ENCODE measurements at places on chromosomes 1 and 21. TPM values are rescaled to one million over a fixed set of nuclear protein-coding genes. Genes with fewer than 3 reads are reported as not detected.

DNA sequence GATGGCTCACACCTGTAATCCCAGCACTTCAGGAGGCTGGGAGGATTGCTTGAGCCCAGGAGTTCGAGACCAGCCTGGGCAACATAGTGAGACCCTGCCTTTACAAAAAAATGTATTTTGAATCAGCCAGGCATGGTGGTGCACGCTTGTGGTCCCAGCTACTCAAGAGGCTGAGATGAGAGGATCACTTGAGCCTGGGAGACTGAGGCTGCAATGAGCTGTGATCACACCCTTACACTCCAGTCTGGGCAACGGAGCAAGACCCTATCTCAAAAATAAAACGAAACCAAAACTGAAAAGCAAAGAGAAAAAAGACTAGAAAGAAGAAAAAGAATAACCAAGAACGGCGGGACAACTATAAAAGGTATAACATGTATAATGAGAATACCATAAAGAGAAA, 15.4 kb upstream of the WNT2B start:
- no peak for DNase-seq

CRNN gene
- not detected for polyA plus RNA-seq

GRCh38 chr1:109816175-109816811, 52.6 kb upstream of the EPS8L3 start:
- DNase-seq = peak; percentile 90

GRCh38 chr21:45544449-45545235, 2.4 kb upstream of the SLC19A1 start:
- no peak for DNase-seq
